ENCODE measurements at places on chromosomes 1 and 21. TPM values are rescaled to one million over a fixed set of nuclear protein-coding genes. Genes with fewer than 3 reads are reported as not detected.

TMPRSS15 gene
- total RNA-seq, result not detected

EXTL2 gene
- total RNA-seq, result 1.4 TPM

TGFBR3 gene
- total RNA-seq, result 49.4 TPM

CASQ1 gene
- total RNA-seq, result not detected

PPM1J gene
- total RNA-seq, result 2.2 TPM

WNT3A gene
- 1.6 TPM for total RNA-seq

GCSAML gene
- total RNA-seq, result not detected

ZMYND12 gene
- 0.79 TPM for total RNA-seq

MMP23B gene
- 2.9 TPM for total RNA-seq

DNA sequence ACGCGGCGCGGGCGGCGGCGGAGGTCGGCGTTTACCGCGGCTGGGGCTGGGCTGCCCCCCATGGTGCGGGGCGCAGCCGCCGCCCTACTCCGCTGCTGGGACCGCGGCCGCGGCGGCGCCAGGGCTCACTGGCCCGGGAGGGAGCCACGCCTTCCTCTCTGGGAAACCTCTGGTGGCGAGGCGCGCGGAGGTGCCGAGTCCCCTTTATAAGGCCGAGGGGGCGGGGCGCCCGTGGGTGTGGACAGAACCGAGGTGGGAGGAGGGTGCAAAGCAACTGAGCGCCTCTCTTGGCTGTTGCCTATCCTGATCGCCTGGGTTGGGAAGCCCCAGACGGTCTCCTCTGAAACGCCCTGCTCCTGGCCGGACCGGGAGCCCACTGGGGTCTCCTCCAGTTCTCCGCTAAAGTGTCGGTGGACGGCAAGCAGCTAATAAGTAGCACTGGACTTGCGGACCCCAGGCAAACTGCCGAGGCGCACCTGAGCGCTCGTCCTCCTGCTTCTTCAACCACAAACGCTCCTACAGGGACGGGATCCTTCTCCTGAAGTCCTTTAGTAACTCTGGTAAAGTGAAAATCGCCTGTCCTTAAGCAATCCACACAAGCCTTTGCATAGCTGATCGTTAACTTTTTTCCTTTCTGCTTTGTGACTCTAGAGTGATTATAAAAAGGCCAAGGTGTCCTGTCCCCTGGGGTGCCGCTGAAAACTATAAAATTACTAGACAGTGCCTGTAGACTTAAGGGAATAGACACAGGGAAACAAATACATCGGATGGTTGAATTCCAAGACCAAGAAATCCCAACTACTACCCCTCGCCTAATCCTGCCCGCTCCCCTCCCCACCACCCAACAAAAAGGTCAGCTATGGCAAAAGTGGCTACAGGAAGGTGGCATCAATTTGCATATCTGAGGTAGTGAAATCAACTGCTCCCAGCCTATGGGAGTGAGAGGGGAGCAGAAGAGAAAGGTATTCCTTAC is at the start of gene PTGER3:
Gene PTGER3 (minus strand): TSS at position 182 of the 973 bp plus-strand sequence. CDS start 239 bp downstream, outside the sequence.
- H3K27ac ChIP-seq, result peak within 1 kb of the TSS; percentile 3
- DNase-seq, result no peak
- peak within 1 kb of the TSS; percentile 50 for H3K4me3 ChIP-seq
- H3K27me3 ChIP-seq, result peaks cover 69% of the 10 kb centered on the region
- H3K36me3 ChIP-seq, result no peaks in the 10 kb centered on the region

GRCh38 chr1:21325231-21325718 is 35.0 kb upstream of the ECE1 start:
- H3K36me3 ChIP-seq, result no peaks in the 10 kb centered on the region
- peak overlapping the region; percentile 79 for H3K27ac ChIP-seq
- no peak overlapping the region for H3K4me3 ChIP-seq
- no peaks in the 10 kb centered on the region for H3K27me3 ChIP-seq

- no peaks in the 10 kb centered on the region for H3K36me3 ChIP-seq
- H3K4me3 ChIP-seq, result no peak overlapping the region
- H3K4me1 ChIP-seq, result no peaks in the 10 kb centered on the region
- DNase-seq, result no peak
- no peak overlapping the region for H3K27ac ChIP-seq
Observed at GRCh38 chr1:34670982-34671381, 83.9 kb upstream of the GJB5 start.

DNA sequence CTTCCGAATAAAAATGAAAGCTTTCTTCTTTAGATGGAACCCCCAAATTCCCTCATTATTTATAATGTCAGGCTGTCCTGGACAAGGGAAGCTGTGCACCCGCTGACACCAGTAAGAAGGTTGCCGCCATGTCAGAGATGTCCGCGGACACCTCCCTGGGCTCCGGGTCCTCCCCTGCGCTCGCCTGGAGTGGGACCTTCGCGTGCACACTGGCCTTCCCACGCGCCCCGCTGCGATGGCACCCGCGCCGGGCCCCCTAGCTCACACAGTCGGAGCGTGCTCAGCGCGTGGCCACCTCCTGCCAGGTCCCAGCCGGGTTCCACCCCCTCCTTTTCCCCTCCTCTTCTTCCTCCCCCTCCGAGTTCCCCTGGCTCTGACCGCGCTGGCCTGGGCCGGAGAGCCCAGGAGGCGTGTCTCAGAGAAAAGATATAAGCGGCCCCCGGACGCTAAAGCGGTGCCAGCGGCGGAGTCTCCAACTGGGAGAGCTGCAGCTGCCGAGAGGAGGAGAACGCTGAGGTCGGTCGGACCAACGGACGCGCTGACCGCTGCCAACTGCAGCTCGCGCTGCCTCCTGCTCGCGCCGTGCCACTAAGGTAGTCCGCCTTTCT is at the start of gene G0S2:
Gene G0S2 (plus strand): TSS at position 456 of the 608 bp plus-strand sequence. CDS start 273 bp downstream, outside the sequence.
- H3K27ac ChIP-seq, result peak within 1 kb of the TSS; percentile 14
- peaks cover 33% of the 10 kb centered on the region for H3K4me1 ChIP-seq
- H3K27me3 ChIP-seq, result no peaks in the 10 kb centered on the region
- DNase-seq, result no peak

GRCh38 chr1:216331211-216331610 is 92.0 kb downstream of the USH2A start:
- no peak for DNase-seq
- H3K36me3 ChIP-seq, result no peaks in the 10 kb centered on the region
- no peaks in the 10 kb centered on the region for H3K4me1 ChIP-seq

DNA sequence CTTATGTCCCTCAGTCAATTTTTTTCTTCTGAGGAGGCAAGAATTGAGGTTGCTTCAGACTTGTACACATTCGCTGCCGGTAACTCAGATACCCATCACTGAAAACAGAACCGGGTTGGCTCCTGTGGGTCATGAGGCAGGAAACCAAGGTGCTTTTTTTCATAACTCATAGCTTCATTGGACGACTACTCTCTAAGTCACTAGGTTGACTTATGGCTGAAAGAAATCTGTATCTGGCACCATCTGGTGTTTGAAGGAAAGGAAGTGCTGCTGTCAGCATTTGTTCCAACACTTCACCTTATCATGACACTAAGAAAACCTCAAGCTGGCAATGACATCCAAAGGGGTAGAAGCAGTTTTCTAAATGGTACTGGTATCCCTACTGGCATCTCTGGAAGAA is 82.3 kb downstream of the TBX19 start:
- H3K27ac ChIP-seq, result no peak overlapping the region
- H3K4me3 ChIP-seq, result no peak overlapping the region
- no peaks in the 10 kb centered on the region for H3K27me3 ChIP-seq
- H3K36me3 ChIP-seq, result no peaks in the 10 kb centered on the region

GRCh38 chr1:12591267-12591938 is 26.6 kb downstream of the DHRS3 start:
- H3K27me3 ChIP-seq, result no peaks in the 10 kb centered on the region
- peak overlapping the region; percentile 87 for H3K27ac ChIP-seq
- H3K36me3 ChIP-seq, result no peaks in the 10 kb centered on the region
- DNase-seq, result no peak

DNA sequence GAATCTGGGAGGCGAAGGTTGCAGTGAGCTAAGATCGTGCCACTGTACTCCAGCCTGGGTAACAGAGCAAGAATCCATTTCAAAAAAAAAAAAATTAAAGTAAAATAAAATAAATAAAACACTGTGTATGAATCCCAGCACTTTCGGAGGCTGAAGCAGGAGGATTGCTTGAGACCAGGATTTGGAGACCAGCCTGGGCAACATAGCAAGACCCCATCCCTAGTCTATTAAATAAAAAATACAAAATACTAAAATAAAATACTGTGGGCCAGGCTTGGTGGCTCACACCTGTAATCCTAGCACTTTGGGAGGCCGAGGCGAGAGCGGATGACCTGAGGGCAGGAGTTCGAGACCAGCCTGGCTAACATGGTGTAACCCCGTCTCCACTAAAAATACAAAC is 4.2 kb upstream of the BNIPL start:
- DNase-seq, result no peak
- H3K4me1 ChIP-seq, result no peaks in the 10 kb centered on the region
- no peak overlapping the region for H3K27ac ChIP-seq
- H3K4me3 ChIP-seq, result no peak overlapping the region
- peaks cover 4% of the 10 kb centered on the region for H3K36me3 ChIP-seq
- H3K27me3 ChIP-seq, result no peaks in the 10 kb centered on the region

DNA sequence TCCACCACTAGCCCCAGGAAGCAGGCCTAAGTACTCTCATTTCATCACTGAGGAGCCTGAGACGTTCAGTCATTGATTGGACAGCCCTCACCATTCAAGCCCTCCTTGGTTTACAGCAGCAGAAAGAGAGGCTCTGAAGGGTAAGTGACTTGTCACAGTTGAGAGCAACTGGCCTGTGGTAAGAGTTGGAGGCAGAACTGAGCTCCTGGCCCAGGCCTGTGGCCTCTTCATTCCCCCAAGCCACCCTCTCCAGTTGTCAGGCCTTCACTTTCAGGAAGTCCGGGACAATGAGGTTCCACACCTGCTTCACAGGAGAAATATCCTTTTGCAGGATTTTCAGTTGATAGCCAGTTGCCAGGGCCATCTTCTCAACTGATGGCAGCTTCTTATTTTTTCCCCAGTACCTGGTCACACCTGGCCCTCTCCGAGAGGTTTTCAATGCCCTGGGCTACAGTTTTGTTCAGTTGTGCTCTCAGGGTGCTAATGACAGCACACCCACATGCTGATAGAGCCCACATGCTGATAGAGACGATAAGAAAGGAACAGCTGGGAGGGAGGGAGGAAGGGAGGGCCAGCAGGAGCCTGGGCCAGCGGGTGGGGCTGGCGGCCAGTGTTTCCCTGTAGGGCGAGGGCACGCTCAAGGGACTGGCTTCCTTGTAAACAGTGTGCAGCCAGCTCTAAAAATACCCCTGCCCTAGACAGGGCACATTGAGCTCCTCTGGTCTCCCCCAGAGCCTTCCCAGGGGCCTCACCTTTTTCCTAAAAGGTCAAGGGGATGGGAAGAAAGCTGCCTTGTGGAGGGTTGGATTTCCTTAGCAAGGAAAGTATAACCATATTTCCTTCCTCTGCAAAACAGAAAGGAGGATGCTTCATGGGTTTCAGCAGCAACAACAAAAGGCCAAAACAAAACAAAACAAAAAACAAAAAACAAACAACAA is 112.7 kb upstream of the JUN start:
- H3K4me1 ChIP-seq, result peaks cover 35% of the 10 kb centered on the region
- H3K27ac ChIP-seq, result peak overlapping the region; percentile 79
- no peak overlapping the region for H3K4me3 ChIP-seq
- H3K36me3 ChIP-seq, result no peaks in the 10 kb centered on the region

GRCh38 chr1:75861831-75862230 is 65.1 kb downstream of the MSH4 start:
- H3K4me1 ChIP-seq, result no peaks in the 10 kb centered on the region
- H3K27me3 ChIP-seq, result no peaks in the 10 kb centered on the region
- H3K4me3 ChIP-seq, result no peak overlapping the region
- no peaks in the 10 kb centered on the region for H3K36me3 ChIP-seq
- H3K27ac ChIP-seq, result no peak overlapping the region

DNA sequence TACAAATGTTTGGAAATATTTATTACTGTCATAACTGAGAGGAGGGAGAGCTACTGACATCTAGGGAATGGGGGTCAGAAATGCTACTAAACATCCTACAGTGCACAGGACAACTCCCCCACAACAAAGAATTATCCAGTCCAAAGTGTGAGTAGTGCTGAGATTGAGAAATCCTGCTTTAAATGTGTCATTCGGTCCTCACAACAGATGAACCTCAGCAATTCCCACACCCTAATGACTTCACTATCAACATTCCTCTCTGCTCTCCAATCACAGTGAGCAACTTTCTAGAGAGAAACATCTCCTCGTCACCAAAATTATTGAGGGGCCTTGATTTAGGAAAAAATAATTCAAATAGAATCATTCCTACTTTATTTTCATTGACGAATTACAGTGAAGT is 18.0 kb downstream of the OMA1 start:
- no peak overlapping the region for H3K4me3 ChIP-seq
- H3K27ac ChIP-seq, result no peak overlapping the region
- peaks cover 5% of the 10 kb centered on the region for H3K4me1 ChIP-seq
- no peaks in the 10 kb centered on the region for H3K36me3 ChIP-seq

- peaks cover 41% of the 10 kb centered on the region for H3K4me1 ChIP-seq
- no peak overlapping the region for H3K4me3 ChIP-seq
- no peaks in the 10 kb centered on the region for H3K36me3 ChIP-seq
- H3K27ac ChIP-seq, result peak overlapping the region; percentile 82
- peak; percentile 74 for DNase-seq
Observed at GRCh38 chr1:26541816-26542711, 12.5 kb downstream of the RPS6KA1 start.

DNA sequence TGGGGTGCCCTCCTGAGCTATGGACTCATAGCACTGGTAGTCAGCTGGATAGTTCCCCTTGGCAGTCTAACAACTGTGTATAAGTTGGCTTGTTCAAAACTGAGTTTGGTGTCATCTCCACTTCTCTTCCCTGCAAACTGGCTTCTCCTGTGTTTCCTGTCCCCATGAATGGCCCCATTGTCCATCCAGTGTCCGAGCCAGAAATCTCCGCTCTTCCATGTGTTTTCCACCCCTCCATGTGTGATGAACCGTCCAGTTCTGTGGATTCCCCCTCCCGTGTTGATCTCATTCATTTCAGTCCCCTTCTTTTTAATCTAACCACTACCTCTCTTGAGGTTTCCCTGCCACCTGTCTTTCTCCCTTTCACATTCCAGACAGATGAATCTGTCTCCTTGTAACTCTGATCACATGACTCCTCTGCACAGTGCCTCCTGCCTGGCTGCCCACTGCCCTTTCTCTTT is 195.7 kb downstream of the ROR1 start:
- H3K27ac ChIP-seq, result no peak overlapping the region
- no peak for DNase-seq
- H3K36me3 ChIP-seq, result no peaks in the 10 kb centered on the region
- H3K4me1 ChIP-seq, result peaks cover 12% of the 10 kb centered on the region
- no peaks in the 10 kb centered on the region for H3K27me3 ChIP-seq

DNA sequence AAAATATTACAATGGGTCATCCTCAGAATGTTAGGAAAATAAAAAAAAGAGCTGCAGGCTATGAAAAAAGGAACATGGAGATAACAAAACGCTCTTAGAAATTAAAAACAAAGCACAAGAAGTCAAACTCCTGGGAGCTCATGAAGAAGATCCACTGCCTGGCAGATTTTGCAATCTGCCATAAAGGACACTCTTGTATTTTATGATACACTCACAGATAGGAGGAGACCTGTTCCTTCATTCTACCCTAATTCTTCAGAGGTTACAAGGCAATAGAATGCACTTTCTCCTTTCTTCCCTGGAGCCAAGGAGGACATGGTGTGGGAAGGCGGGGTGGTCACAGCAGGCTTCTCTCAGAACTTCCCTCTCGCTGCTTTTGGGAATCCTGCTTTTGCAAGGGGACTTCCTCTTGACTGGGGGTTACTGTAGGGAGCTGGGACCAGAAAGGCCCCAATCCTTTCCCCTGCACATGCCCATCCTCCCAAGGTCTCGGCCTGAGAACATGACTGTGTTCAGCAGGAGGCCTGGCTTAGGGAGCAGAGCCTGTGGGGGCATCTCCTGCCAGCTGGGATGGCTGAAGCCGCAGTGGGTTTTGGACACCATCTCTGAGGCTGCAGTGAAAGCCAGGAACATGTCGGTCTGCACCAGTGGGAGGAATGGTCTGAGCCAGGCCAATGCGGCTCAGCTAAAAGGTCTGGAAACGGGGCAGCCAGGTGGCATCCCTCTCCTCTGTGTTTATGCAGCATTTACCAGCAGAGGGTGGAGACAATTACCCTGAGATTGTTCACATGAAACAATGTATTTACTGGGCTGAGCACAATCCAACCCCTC is 44.8 kb downstream of the GPR161 start:
- peaks cover 6% of the 10 kb centered on the region for H3K36me3 ChIP-seq
- H3K27me3 ChIP-seq, result no peaks in the 10 kb centered on the region
- H3K4me1 ChIP-seq, result no peaks in the 10 kb centered on the region
- DNase-seq, result no peak
- peak overlapping the region; percentile 25 for H3K27ac ChIP-seq

Data from esophagus squamous epithelium (tissue), 5 donors.